ENCODE measurements at places on chromosomes 5 and 9. TPM values are rescaled to one million over a fixed set of nuclear protein-coding genes. Genes with fewer than 3 reads are reported as not detected.

The TAF11L13 gene
- total RNA-seq = not detected

The ANKRD18B gene
- total RNA-seq = 1.2 TPM

The SPATA31D4 gene
- not detected for total RNA-seq

The C5orf58 gene
- total RNA-seq = not detected

The C9orf43 gene
- total RNA-seq = not detected

The SIGMAR1 gene
- 40.5 TPM for total RNA-seq

The ORM1 gene
- 5.2 TPM for total RNA-seq

The STPG3 gene
- not detected for total RNA-seq

The NTNG2 gene
- 7.6 TPM for total RNA-seq

The GARNL3 gene
- 8.0 TPM for total RNA-seq

The BHMT2 gene
- 4.7 TPM for total RNA-seq

The ENTPD2 gene
- 0.41 TPM for total RNA-seq

The KIF4B gene
- total RNA-seq = 0.17 TPM

The TLE1 gene
- total RNA-seq = 19.2 TPM

The LNPEP gene
- 50.6 TPM for total RNA-seq

The GABRA1 gene
- not detected for total RNA-seq

The CD274 gene
- total RNA-seq = 25.9 TPM

The IFNK gene
- total RNA-seq = not detected

The PLAC8L1 gene
- not detected for total RNA-seq

The PCDHGC5 gene
- total RNA-seq = 1.4 TPM

The DOCK2 gene
- total RNA-seq = 65.4 TPM

The CDC25C gene
- total RNA-seq = 0.29 TPM

The FAM169A gene
- 0.84 TPM for total RNA-seq

The ESM1 gene
- total RNA-seq = 2.7 TPM

The GRIA1 gene
- total RNA-seq = 21.9 TPM

The PCDHB12 gene
- 2.8 TPM for total RNA-seq

The CORO2A gene
- total RNA-seq = 20.0 TPM

The TSSK1B gene
- not detected for total RNA-seq

The OLFM1 gene
- 26.0 TPM for total RNA-seq

The WDR38 gene
- not detected for total RNA-seq

The CATSPER3 gene
- 0.87 TPM for total RNA-seq

The KIF24 gene
- 0.46 TPM for total RNA-seq

The NIPBL gene
- total RNA-seq = 63.0 TPM

The MYOT gene
- not detected for total RNA-seq

The MARVELD2 gene
- total RNA-seq = 32.4 TPM

The FOXD4 gene
- 0.75 TPM for total RNA-seq

The IFNA2 gene
- not detected for total RNA-seq

The GADD45G gene
- 19.8 TPM for total RNA-seq

The NUTM2G gene
- not detected for total RNA-seq

The CDO1 gene
- 20.1 TPM for total RNA-seq

The PLPP6 gene
- total RNA-seq = 5.5 TPM

The SPAG8 gene
- total RNA-seq = 2.8 TPM

Measured in upper lobe of right lung (tissue), 1 donor.